ENCODE measurements at places on chromosomes 2 and 18. TPM values are rescaled to one million over a fixed set of nuclear protein-coding genes. Genes with fewer than 3 reads are reported as not detected.

DNA sequence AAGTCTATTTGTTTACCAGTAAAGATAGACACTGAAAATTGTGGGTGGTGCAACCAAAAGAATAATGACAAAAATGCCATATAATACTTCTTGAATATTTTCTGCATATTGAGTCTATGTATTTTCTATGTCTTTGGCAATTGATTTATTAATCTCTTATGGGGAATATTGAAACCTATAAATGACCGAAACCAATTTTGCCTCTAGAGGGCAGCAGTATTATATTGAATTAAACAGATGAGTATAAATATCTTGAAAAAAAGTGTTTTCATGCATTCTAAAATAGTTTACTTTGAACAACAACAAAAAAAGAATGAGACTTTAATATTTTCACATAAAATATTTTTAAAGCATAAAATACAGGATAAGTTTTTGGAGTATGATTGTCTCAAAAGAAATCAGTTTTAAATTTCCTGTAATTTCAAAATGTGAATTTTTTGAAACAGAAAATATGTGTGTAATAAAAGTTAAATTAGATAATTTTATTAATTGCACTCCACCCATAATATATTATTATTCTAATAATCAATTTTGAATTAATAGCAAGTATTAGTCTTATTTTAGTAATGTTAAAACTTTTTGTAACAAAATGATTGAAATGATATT is 49.9 kb upstream of the CALCRL start:
- no peak for DNase-seq

- DNase-seq: no peak
These were observed 133.5 kb downstream of the TANC1 start for GRCh38 chr2:159101755-159102489.

- no peak for DNase-seq
These were observed 797 bp downstream of the KLHL14 start for GRCh38 chr18:32771871-32772580.

DNA sequence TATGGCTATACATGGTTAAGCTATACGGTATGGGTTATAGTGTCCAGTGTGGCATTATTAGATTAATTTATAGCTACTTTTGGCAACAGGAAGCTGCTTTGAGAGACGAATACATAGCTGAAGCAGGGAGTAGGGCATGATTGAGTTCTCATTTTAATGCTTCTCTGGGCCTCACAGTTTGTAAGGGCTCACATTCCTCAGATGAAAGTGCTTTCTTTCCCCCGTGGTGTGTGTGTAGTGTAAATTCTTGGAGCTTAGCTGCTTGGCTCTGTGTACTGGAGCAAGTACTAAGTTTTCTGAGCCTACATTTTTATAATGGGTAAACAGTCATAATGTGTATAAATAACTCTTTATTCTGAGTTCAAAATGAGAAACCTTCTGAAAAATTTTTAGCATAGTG is 173.7 kb downstream of the PTPRM start:
- DNase-seq: no peak

DNA sequence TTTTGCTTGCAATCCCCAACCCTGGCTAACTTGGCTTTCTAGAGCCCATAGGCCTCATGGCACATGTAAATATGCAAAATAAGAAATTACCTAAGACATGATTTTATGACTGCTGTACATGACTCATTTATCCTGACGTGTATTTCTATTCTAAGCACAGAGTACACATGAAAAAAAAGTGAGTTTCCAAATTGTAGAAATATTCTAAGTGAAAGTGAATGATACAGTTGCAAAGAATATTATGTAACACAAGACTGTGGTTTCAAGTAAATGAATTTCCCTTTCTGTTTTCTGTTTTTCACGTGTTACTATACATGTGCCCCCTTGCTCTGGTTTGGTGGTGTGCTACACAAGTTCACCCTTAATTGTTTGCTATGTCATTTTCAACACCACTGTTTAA is 162.4 kb downstream of the LRP1B start:
- DNase-seq: no peak

GRCh38 chr18:24913507-24914170 is 438.3 kb downstream of the ZNF521 start:
- peak; percentile 30 for DNase-seq

DNA sequence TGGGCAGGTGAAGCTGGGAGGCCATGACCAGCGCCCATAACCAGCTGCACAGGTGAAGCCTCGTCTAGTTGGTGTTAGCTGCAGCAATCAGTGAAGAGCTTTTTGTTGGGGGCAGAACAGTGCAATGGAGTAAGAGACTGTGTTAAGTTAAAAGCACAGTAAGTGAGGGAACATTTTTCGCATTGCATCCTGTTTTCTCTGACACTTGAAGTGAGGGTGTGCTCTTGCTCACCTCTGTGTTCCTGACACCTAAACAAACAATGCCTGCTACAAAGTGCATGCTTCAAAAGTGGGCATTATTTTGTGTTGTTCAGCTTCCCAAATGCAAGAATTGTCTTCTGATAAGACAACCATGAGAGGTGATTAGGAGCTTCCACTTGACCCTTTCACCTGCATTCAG is 324.0 kb upstream of the ACVR2A start:
- DNase-seq: no peak

DNA sequence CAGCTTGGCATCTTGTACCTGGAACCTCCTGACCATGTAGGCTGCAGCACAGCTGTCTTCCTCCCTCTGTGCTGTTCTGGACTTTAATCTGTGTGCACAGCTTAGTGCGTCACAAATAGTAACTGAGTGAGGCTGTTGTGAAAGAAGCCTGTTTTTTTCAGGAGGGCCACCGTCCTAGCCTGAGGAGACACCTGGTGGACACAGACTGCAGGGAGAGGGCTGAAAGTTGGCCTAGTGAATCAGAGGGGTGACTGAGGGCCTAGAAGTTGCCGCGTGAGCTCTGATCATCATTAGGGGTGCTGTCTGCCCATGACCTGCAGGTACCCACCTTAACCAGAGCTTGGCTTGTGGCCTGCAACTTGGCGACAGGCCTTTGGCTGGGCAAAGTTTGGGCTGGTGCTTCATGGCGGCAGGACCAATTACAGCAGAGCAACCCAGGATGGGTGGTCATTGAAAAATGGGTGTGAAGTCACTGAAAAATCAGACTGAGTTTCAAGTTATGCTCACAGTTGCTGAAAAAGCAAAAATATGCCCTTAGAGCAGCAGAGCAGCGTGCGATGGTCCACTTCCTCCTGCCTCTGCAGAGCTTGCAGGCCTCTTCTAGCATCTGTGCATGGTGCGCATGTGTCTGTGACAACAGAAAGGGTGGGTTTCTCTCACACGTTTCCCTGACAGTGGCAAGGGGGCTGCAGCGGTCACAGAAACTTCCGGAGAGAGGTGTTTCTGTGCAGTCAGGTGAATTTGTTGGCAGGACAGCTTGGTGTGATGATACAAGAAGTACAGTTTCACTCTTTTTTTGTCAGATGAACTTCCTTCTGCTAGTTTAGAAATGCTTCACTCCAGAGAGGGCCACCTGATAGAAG is 9.6 kb downstream of the GDF7 start:
- no peak for DNase-seq

DNA sequence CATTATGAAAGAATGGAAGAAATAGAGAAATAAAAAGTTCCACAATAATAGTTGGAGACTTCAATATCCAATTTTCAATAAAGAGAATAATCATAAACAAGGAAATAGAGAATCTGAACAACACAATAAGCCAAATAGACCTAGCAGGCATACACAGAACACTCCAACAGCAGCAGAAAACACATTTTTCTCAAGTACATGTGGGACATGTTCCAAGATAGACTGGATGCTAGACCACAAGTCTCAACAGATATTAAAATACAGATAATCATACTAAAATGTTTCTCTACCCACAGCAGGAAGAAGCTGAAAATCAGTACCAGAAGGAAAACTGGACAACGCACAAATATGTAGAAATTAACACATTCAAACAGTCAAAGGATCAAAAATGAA is 113.9 kb downstream of the USP34 start:
- no peak for DNase-seq

GRCh38 chr2:8840475-8841091 is 3.2 kb upstream of the KIDINS220 start:
- no peak for DNase-seq

- no peak for DNase-seq
These were observed 3.0 kb downstream of the ADCY3 start for GRCh38 chr2:24917086-24917485.

- no peak for DNase-seq
These were observed 2.0 kb upstream of the UPP2 start for GRCh38 chr2:158099716-158100115.

GRCh38 chr18:9474108-9474982 is 968 bp upstream of the RALBP1 start:
- DNase-seq: peak; percentile 89

GRCh38 chr2:46772500-46772899 is 143.1 kb downstream of the MCFD2 start:
- no peak for DNase-seq

DNA sequence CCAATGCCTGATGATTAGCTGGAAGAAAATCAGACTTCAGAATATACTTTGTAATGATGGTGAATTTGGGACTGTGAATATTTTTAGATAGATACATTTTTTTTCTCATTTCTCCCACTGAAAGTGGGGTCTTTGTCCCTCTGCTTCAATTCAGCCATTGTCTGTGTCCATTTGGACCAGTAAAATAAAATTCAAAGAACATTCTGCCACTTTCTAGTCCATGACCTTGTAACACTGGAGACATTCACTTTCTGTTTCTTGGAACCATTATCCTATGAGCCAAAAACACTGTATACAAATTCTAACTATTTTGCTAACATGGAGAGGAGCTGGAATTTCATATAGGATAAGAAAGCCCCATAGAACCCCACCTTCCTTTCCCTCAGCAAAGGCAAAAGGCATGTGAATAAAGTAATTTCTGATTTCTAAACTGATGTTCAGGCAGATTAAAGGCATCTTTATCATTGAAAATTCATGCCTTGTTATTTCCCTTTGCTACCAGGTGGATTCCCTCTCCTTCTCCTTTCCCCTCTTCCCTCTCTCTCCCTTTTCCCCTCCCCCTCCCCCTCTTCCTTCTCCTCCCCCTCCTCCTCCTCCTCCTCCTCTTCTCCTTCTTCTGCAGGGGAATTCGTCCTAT is 2010.4 kb upstream of the LRRTM1 start:
- no peak for DNase-seq

DNA sequence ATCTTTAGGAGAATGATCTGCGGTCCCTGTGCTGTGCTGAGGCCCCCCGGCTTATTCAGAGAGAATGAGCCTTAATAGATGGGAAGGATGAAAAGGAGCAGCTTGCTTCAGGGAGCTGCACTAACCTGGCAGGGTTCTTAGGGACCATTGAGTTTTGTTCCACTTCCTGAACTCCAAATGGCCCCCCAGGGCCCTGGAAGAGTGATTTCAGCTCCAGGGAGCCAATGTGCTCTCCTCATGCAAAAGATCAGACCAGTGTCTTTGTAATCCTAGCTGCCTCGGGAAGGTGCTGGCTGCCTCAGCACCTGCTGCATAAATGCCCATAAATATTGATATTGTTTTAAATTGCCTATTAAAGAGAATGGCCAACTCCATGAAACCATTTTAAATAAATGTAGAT is 210.2 kb downstream of the NCK2 start:
- no peak for DNase-seq

DNA sequence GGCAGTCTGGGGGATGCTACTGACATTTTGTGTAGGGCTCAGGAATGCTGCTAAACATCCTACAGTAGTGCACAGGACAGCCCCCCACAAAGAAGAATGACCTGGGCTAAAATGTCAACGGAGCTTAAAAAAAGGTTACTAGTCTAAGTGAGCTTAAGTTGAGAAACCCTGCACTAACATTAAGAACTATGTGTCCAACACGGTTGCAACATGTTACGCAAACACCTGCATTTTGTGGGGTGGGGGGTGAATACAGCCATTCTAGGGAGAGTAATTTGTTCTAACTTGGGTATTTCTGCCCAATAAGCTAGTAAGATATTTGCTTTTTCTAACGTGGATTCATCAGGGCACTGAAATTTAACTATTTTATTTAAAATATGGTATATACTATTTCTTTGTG is 57.9 kb downstream of the SLC8A1 start:
- DNase-seq: no peak

- no peak for DNase-seq
These were observed 26.8 kb downstream of the PPP1CB start for GRCh38 chr2:28778392-28778791.

- no peak for DNase-seq
These were observed 62.3 kb downstream of the VWA3B start for GRCh38 chr2:98149333-98149697.

GRCh38 chr18:805008-805754 is 6.9 kb downstream of the YES1 start:
- DNase-seq: no peak

DNA sequence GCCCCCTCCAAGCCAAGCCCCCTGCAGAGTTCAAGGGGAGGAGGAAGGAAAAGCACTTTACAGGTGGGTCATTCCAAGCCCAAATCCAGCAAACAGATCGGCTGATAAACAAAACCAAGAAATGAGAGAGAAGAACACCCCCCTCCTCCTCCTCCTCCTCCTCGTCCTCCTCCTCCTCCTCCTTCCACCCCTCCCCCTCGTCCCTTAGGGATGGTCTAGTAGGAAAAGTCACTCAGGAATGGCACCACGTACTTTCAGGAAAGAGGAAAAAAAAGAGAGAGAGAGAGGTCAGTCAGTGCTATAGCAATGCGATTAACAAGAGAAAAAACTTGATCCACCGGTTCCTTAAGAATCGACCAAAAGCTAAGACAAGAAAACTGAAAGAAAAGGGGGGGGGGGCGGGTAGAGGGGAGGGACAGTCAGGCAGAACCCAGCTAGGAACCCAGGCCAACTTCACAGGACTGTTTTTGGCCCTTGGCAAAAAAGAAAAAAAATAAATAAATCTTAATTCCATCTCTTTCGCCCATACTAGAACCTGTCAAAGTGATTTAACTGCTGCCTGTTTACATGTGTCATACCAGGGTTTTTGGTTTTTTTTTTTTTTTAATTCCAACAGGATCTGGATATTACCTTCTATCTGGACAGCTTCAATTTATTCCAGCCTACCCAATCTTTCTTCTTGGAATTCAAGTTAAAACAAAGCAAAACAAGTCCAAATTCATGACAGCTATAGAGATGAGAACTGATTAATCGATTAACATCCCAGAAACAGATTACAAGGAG is 906 bp downstream of the IKZF2 start:
- DNase-seq: peak; percentile 22

UPP2 gene
- total RNA-seq: not detected

ANO7 gene
- total RNA-seq: 1.8 TPM

UGT1A10 gene
- not detected for total RNA-seq

SPATA3 gene
- not detected for total RNA-seq

DLX1 gene
- total RNA-seq: 0.16 TPM

HMSD gene
- not detected for total RNA-seq

INSIG2 gene
- total RNA-seq: 15.2 TPM

RAB17 gene
- 2.3 TPM for total RNA-seq

CRYGC gene
- not detected for total RNA-seq

IL36A gene
- not detected for total RNA-seq

PMS1 gene
- total RNA-seq: 13.8 TPM

AKAIN1 gene
- total RNA-seq: not detected

SERPINB7 gene
- not detected for total RNA-seq

CDC42EP3 gene
- 44.3 TPM for total RNA-seq

GKN1 gene
- not detected for total RNA-seq

ANKRD39 gene
- 12.4 TPM for total RNA-seq

PTPRN gene
- total RNA-seq: not detected

FN1 gene
- total RNA-seq: 775 TPM

FABP1 gene
- not detected for total RNA-seq
